ENCODE measurements at places on chromosomes 1 and 21. TPM values are rescaled to one million over a fixed set of nuclear protein-coding genes. Genes with fewer than 3 reads are reported as not detected.

HEYL gene
- not detected for polyA plus RNA-seq

BARHL2 gene
- not detected for polyA plus RNA-seq

FMO1 gene
- polyA plus RNA-seq = not detected

ANGPTL3 gene
- polyA plus RNA-seq = not detected

CGN gene
- 0.25 TPM for polyA plus RNA-seq

BNIPL gene
- polyA plus RNA-seq = 0.08 TPM

FCMR gene
- polyA plus RNA-seq = 998 TPM

NFIA gene
- 5.9 TPM for polyA plus RNA-seq

OR2M3 gene
- not detected for polyA plus RNA-seq

AMY1A gene
- not detected for polyA plus RNA-seq

INTS11 gene
- polyA plus RNA-seq = 74.0 TPM

FCRL5 gene
- not detected for polyA plus RNA-seq

PDPN gene
- polyA plus RNA-seq = not detected

KLHDC9 gene
- polyA plus RNA-seq = not detected

DUSP23 gene
- 38.0 TPM for polyA plus RNA-seq

IFFO2 gene
- polyA plus RNA-seq = 2.7 TPM

VWA5B1 gene
- polyA plus RNA-seq = 0.46 TPM

MIXL1 gene
- polyA plus RNA-seq = not detected

FAM3B gene
- not detected for polyA plus RNA-seq

ADAM30 gene
- polyA plus RNA-seq = 0.20 TPM

LIX1L gene
- 29.3 TPM for polyA plus RNA-seq

ENAH gene
- polyA plus RNA-seq = not detected

INTS7 gene
- 9.9 TPM for polyA plus RNA-seq

ZNF683 gene
- polyA plus RNA-seq = not detected

NPHP4 gene
- polyA plus RNA-seq = 2.7 TPM

ZNF593 gene
- polyA plus RNA-seq = 22.2 TPM

TFF3 gene
- polyA plus RNA-seq = not detected

HTR6 gene
- 0.13 TPM for polyA plus RNA-seq

HHIPL2 gene
- not detected for polyA plus RNA-seq

UBL4B gene
- not detected for polyA plus RNA-seq

MAEL gene
- polyA plus RNA-seq = not detected

COL16A1 gene
- not detected for polyA plus RNA-seq

S100A7A gene
- not detected for polyA plus RNA-seq

KCNJ15 gene
- polyA plus RNA-seq = not detected

SPRR2G gene
- not detected for polyA plus RNA-seq

SYT6 gene
- polyA plus RNA-seq = not detected

KRTAP12-2 gene
- polyA plus RNA-seq = not detected

GJA5 gene
- not detected for polyA plus RNA-seq

SLC30A1 gene
- polyA plus RNA-seq = 1.1 TPM

ZBTB8A gene
- polyA plus RNA-seq = not detected

CR1L gene
- polyA plus RNA-seq = not detected

C8A gene
- polyA plus RNA-seq = not detected

Measured in naive thymus-derived CD4-positive, alpha-beta T cell (primary cell).